Omental fat pad (tissue), 4 donors: ENCODE measurements at places on chromosomes 2 and 18.

DNA sequence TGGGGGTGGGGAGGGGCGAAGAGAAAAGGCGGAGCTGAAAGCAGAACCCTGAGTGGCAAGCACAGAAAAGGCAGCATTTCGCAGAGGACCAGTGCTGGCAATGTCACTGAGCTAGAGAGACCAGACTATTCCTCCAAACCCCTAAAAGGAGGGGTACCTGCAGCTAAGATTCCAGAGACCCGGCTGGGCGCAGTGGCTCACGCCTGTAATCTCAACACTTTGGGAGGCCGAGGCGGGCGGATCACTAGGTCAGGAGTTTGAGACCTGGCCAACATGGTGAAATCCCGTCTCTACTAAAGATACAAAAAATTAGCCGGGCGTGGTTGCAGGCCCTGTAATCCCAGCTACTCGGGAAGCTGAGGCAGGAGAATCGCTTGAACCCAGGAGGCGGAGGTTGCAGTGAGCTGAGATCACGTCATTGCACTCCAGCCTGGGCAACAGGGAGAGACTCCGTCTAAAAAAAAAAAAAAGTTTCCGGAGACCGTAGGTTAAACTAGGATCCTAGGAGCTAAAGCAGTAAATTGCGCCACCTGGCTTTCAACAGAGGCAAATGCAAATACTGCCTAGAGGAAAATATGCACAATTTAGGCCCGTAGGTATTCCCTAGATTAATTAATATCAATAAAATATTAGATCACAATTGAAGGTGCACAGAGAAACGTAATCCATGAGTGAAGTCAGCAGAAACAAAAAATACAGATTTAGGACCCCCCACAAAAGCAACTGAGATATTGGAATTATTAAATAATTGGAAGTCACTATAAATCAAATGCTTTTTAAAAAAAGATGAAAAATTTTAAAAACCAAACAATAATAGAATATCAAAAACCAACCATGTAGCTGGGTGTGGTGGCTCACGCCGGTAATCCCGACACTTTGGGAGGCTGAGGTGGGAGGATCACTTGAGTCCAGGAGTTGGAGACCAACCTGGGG is 4.9 kb downstream of the UCN start:
- no peak for DNase-seq

- no peak for DNase-seq
Measured at GRCh38 chr18:50469380-50469781, 90.5 kb upstream of the MAPK4 start.

GRCh38 chr2:171432969-171433762 is 624 bp downstream of the METTL8 start:
- no peak for DNase-seq

- no peak for DNase-seq
Measured at GRCh38 chr2:217254111-217254510, 394.2 kb upstream of the TNP1 start.

GRCh38 chr2:150528861-150529801 is 41.7 kb upstream of the RND3 start:
- DNase-seq: no peak

DNA sequence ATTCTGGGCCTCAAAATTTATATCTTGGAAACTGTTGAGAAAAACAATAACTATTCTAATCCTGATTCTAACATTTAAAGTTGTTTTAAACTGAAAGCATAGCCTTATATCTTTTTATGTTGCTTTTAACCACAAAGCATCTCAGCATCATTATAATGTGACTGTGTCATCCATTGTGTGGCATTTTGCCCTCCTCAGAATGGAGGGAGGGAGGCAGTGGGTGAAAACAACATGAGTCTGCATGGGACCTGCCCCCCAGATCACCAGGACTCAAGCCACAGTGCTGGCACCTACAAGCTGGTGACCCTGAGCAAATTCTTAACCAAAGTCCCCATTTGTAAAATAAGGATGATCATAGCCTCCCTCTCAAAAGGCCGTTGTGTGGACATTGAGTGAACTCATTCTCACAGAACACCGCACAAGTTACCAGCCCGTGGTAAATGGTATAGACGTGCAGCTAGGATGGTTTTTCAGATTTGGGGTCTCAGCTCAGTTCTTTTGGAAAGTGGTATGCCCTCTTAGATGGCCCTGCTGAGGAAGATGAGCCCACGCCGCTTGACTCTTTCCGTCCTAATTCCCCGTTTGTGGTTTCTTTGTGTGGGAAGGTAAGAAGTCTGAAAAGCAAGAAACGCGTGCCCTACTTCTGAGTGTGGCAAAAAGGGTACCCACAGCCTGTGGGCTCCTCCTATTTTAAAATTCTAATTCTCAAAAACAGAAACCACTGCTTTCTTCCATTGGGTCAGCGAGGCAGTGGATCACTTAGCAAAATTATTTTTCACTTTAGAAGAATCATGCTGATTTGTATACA is 305.0 kb upstream of the ID2 start:
- DNase-seq: no peak

DNA sequence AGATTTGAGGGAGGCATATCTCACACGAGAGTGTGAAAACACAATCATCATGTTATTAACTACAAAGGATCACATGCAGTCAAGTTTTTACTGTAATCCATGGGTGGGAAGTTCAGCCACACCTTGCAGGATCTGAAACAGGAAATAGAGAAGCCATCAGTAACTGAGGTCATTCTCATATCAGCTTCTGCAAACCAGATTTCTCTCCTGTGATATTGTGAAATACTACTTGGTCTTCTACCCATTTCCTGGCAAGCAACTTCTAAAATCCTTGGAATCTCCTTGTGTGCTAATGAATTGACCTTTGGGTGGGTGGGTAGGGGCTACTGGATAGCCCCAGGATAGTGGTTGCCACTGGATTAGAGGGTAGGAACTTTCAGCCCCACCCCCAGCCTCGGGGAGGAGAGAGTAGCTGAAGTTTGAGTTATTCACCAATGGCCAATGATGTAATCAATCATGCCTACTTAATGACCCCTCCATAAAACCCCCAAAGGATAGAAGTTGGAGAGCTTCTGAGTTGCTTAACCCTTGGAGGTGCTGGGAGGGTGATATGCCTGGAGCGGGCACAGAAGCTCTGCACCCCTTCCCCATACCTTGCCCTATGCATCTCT is 25.6 kb upstream of the TGIF1 start:
- no peak for DNase-seq

DNA sequence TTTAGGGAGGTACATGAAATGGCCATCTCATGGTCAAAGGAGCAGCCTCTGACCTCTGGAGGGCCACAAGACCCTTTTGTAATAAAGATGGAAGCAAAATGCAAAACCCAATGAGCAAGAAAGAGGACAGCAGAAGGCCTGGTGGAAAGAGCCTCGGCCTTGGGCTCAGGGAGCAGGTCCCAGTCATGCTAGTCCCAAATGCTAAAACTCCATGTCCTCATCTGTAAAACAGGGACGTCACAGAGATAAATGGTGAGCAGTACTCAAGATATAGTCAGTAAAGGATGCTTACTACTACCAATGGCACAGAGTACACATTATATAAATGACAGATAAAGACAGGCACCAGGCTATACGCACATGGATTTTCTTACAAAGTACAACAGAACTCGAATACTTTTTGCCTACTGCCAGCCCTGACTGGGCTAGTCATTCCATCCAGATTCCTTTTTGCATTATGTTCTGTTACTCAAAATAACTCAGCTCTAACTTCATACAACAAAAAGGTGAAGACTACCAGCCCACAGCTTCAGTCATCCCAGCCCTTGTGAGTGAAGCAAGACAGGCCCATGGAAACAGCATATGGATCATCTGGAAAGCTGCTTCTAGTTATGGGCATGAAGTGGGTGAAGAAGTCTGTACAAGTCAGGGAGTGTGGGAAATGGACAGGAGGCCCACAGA is 64.9 kb upstream of the TFCP2L1 start:
- DNase-seq: no peak

DNA sequence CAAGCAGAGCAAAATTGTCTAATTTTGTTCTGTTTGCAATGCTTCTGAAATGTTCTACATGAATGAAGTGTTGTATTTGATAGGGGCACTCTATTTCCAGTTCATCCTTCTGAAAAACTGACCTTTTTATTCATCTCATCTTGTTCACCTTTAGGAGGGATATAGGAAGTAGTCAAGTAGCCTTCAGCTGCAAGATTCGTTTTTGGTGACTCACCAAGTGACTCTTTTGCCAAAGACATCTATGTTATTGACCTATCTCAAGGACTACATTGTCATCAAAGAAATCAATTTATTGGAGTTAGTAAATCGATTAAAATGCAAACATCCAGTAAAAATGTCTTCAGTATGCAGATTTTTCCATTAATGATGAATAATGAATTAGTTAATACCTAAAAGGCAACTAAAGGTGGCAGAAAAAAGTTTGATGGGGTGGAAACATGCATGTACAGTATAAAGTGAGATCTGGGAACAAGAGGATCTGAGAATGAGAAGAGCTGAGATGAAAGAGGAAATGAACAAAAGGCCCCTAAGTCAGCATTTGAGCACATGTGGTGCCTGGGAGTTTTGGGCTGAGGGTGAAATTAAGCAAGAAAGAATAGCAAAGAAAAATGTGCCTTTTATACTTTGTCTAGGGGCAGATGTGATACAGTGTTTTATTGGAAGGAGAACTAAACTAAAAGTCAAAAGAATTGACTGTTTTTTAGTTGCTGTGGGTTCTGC is 255.1 kb upstream of the LINC00305 start:
- no peak for DNase-seq

DNA sequence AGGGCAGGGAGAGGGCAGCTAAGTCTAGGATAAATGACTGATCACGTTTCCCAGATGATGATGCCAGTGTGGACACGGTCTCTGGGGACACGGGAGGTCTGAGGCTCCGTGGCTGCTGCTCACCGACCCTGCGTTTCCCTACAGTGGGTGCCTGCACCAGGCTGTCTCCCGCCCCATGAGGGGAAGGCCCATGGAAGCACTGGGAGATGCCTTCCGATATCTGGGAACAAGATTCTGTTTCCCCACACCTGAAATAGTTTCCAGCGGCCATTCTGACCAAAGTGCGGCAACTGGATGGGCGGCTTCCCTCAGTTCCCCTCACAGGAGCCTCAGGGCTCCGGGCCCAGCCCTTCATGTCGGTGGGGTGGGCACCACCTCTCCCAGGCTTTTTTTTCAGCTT is 83.1 kb downstream of the EDAR start:
- DNase-seq: no peak

DNA sequence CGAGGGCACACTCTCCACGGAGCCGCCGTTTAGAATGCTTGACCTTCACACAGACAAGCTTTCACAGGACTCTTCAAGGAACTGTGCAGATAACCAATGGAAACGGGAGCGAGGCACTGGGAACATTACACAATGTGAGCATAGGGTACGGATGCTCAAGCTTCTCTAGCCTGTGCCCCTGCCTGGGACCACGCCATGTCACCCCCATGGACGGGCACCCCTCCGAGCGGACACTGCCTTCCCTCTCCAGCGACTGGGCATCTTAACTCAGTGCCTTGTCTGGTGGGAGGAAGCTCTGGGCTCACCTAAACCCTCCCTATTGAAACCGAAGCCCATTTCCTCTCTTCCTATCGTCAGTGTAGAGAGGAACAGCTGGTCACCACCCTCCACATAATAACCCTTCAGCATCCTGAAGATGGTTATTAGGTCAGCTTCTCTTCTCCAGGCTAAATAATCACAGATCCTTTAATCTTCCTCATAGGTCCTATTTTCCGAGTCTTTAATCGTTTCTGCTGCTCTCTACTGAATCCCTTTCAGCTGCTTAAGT is 626.7 kb downstream of the GALR1 start:
- no peak for DNase-seq

DNA sequence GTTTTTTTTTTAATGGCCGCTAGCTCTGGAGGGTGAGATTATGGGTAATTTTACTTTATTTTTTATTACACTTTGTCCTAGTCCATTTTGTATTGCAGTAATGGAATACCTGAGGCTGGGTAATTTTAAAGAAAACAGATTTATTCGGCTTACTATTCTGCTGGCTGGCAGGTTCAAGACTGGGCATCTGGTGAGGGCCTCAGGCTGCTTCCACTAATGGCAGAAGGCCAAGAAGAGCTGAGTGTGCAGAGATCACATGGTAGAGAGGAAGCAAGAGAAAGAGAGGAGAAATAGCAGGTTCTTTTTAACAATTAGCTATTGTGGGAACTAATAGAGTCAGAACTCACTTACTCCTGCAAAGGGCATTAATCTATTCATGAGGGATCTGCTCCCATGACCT is 52.4 kb upstream of the ARHGAP28 start:
- no peak for DNase-seq

- no peak for DNase-seq
Measured at GRCh38 chr18:31819106-31819924, 58.6 kb upstream of the SLC25A52 start.

DNA sequence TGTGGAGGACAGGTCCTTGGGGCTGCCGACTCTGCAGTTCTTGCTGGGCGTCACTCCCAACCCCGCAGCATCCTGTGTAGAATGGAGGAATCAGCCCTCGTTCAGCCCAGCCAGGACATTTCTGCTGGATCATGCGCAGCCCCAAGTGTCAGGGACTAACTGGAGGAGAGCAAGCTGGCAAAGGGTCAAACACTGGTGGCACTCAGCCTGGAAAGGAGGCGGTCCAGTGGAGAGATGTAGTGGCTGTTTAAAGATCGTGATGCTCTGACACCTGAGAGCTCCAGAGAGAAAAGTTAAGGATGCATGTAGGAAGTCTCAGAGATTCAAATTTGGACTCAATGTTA is 63.6 kb upstream of the SH3RF3 start:
- no peak for DNase-seq

GRCh38 chr2:217206907-217207698 is 347.2 kb upstream of the TNP1 start:
- DNase-seq: no peak
